ENCODE measurements at places on chromosomes 16 and 17.

DNA sequence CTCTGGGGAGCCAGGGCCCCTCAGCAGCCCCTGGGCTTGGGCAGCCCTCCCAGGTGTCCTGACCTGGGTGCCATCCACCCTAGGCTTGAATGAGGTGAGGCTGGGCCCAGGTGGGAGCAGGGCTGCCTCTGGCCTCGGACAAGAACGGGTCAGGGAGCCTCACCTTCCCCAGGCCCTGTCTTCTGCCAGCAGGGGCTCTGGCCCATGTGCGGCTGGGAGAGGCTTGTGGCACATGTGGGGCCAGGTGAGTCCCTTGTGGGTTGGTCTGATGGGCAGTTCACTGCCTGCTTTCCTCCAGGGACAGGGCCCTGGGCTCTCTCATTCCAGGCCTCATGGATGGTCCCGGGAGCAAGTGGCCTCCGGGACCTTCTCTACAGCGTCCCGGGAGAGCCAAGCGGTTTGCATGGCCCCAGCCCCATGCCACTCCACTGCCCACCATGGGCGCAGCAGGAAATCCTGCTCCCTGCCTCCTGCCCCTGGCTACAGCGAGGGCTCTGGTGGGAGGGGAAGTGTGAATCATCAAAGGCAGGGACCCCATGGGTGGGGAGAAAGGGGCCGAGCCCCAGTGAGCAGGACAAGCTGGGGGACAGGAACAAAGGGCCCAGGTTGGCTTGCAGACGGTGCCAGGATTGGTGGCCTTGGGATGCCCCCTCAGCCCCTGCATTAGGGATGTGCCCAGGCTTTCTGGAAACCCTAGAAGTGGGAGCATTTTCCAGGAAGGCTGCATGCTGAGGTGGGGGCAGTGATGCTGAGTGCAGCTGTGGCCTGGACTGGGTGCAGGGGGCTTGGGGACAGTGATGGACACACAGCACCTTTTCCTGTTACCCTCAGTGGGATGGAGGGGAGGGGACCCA lies 12.2 kb downstream of the VASN start:
- no peak for DNase-seq

DNA sequence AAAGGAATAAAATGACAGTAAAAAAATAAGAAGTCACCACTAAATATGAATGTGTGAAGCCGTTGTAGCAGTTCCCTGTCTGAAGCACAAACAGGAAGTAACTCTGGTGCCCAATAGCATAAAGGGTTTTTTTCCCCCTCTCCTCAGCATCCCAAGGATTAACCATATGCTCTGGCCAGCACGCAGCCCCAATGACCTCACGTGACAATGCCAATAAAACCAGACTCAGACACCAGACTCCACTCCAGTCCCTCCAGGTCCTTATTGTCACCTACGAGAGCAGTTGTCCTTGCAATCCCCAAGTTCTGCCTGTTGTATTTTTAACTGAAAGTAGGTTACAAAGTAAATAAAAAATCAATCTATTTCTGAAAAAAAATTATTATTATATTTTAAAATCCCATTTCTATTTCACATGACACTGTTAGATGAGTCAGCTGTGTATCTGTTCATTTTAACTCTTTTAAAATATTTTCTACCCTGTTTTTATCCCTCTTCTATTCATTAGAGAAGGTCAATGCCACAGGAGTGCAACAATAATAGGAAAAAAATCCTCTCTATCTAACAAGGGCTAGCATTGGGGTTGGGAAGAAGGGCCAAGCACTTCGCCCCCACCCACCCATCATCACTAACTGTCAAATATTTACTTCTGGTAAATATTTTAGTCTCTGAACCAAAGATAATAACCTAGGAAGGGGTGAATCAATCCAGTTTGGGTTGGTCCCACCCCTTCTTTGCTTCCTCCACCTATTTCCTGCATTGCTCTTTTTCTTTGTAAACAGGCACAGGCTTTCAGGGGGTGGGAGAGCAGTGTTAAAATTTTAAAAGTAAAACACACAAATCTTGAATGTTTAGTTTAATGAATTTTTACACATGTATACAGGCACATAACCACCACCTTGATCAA lies 6.6 kb downstream of the PRAC1 start:
- DNase-seq = no peak

DNA sequence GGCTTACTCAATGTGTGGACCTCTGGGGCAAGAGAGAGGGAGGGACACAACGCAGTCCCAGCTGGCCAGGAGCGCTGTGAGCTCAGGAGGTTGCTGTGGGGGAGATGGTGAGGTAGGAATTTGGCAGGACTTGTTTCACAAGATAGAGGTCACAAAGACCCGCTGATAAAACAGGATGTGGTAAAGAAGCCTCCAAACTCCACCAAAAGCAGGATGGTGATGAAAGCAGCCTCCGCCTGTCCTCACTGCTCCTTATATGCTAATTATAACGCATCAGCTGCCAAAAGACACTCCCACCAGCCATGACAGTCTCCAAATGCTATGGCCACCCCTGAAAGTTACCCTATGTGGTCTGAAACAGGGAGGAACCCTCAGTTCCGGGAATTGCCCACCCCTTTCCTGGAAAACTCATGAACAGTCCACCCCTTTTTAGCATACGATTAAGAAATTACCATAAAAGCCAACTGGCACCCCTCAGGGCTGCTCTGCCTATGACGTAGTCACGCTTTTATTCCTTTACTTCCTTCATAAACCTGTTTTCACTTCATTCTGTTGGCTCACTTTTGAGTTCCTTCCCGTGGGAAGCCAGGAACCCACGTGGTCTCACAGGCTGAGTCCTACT lies 5.3 kb upstream of the EIF4A3 start:
- DNase-seq = no peak

GRCh38 chr17:77315551-77316190 lies 174.9 kb downstream of the SEC14L1 start:
- no peak for DNase-seq

GRCh38 chr17:80204626-80205468 lies 15.3 kb downstream of the SGSH start:
- DNase-seq = no peak
